Fibroblast of skin of abdomen (primary cell): ENCODE measurements at places on chromosomes 1 and 21.

GRCh38 chr21:46437511-46437910, 21.2 kb upstream of the DIP2A start:
- DNase-seq: no peak

- no peak for DNase-seq
Observed at GRCh38 chr1:234840843-234841242, 230.9 kb upstream of the IRF2BP2 start.

GRCh38 chr1:59266180-59266926, 30.5 kb upstream of the FGGY start:
- DNase-seq: no peak

DNA sequence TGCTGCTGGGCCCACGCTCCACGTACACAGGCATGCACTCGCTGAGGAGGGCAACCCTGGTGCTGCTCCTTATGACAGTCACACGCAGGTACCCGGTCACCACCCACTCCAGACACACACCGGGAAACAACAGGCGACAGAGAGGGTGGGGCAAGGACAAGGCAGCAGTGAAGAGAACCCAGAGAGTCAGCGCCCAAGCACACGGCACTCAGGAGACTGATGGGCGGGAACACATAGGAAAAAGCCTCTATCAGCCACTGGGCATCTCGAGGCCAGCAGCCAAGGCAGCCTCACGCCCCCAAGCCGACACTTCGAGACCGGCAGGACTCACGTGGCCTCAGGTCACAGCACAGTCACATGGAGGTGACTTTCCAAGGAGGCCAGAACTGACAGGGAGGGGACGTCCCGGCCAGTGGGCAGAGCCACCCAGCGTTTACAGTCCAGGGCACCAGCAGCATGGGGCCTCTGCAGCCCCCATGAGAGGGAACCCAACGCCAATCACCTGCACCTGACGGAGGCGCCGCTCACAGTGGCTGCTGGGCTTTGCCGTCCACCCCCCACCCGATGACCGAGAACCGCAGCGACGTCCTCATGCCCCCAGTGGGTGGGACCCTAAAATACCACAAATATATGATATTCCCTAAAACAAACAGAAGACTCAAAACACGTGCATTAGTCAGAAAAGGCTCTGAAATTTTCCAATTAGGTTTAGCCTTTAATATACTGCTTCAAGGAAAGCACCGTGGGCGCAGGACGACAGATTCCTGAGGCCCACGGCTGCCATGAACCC, 19.7 kb downstream of the PTTG1IP start:
- DNase-seq: no peak

DNA sequence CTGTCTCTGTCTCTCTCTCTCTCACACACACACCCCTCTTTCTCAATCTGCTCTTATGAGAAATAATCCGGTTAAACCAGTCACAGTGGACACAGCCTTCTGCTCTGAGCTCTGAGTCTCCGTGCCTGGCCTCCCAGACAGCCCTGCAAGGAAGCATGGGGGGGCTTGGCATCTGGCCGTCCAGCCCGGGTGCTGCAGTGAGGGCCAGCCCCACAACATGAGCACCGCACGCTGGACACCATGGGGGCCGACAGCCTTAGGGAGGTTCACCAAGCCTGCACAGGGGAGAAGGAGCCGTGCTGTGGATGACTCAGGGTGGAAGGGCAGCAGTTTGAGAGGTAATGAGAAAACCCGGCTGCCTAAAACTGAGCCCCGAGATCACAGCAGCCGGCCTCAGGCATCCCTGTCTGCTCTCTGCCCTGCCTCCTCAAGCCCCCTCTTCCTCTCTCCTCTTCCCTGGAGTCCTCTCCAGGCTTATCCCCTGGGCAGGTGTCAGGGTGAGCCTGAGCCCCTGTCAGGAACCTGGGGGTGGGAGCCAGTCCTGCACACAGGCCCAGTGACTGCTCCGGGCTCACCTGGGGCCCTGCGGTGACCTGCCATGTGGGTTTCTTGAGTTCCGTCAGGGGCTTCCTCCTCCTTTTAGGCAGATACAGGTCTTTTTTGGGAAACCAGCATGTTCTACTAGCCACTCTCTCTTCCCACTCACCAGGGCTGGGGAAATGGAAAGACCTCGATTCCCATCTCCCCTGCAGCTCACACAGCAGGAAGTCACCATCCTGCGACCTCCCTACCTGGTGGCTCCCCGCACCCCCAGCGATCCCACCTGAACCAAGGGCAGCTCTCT, 92.8 kb downstream of the ITPKB start:
- DNase-seq: no peak

DNA sequence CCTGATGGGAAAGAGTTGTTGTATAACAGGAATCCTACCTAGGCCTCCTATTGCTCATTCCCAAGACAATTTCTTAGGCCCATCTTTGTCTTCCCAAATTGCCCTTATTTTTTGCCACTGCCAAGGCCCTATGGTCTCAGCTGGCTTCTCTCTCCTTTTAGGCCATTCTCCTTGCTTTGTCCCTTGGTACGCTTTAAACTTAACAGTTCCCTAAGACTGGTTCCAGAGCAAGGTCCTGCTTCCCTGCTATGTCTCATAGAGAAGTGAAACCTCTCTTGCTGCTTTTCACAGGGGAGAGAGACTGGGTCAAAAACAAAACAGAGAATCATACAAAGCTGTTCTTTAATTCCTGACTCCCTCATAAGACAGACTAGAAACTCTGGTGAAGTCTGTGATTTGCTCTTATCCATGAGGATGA, 77.1 kb downstream of the XCL2 start:
- no peak for DNase-seq

- no peak for DNase-seq
Observed at GRCh38 chr1:51856745-51857144, 21.8 kb downstream of the NRDC start.

- no peak for DNase-seq
Observed at GRCh38 chr1:170806961-170807360, 128.4 kb upstream of the MROH9 start.

GRCh38 chr1:219292999-219293398, 119.3 kb downstream of the LYPLAL1 start:
- no peak for DNase-seq

- no peak for DNase-seq
Observed at GRCh38 chr1:211066781-211067384, 67.1 kb downstream of the KCNH1 start.

DNA sequence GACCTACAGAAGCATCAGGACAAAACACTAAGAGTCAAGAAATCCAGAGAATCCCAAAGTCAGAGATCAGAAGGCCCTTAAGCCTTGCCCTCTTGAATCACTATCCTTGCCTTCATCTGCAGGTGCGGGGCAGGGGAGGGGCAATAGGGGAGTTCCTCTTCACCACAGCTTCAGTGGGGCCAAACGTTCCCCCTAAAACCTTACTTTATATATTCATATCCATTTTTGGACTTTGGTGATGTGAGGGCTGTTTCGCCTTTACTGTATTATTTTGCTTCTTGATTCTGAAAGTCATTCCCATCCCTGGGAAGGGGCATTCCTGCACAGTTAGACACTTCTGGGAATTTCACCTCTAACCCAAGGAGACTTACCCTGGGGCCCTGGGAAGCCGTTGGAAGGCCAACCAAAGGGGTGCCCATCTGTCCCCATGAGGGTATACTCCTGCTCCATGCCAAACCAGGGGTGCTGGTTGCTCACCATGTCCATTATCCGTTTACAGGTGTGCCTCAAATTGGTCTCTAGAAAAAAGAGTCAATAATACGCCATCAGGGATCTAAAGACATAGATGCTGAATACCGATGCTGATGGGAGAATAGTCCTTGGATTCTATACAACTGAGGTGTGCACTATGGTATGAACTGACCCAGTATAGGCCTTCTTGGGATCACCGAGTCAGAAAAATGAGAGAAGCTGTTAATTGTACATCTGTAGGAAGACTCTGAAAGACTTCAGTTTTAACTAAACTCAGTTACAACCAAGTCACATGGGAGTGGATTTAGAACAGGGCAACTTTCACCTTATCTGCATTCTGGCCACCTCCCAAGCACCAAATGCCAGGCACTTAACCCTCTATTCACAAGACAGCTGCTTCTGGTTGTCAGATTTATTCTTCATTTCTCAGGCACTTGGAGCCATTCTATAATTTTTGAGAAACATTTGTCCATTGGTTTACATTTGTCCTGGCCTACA, 5.4 kb downstream of the GLUL start:
- no peak for DNase-seq

DNA sequence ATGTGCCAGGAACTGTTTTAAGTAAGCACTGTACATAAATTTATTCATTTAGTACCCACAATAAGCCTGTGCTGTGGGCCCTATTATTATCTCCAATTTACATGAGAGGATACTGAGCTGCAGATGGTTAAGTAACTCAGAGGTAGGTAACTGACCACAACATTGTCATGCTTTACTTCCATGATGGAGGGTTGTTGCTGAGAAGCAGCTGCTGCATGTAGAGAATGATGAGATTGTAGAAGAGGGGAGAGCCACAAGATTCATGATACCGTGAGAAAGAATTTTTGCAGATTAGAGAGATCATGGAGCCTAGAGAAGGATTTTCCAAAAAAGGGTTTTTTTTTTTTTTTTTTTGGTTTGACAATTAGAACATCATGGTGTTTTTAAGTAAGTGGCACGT, 313.1 kb downstream of the PTBP2 start:
- no peak for DNase-seq

DNA sequence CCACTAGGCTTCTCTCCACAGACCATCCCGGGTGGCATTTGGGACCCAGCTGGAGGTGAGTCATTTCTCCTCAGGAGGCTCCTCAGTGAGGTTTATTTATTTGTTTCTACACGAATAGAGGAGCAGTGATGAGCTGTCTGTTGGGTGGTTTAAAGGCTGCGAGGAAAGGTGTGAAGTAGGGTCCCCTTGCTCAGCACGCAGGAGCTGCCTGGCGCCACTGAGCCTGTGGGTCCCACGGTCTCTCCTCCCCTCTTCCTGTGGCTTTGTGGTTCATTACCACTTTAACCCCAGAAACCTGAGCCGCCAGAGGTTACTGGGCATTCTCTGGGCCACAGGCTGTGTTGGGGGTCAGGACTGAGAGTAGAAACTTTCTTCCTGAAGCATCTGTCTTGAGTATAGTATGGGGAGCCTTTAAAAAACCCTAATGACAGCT, 39.9 kb downstream of the IL6R start:
- peak; percentile 72 for DNase-seq

DNA sequence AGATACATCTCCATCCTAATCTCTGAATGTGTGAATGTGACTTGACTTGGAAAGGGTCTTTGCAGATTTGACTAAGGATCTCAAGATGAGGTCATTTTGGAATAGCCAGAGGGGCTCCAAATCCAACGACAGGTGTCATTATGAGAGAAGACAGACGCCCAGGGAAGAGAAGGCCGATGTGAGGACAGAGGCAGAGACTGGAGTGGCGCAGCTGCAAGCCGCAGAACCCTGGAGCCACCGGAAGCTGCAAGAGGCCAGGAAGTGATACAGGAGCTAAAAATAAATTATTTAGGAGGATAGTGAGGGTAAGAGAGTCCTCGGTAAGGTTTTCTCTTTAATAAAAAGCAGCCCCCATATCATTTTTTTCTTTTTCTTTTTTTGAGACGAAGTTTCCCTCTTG, 9.7 kb upstream of the AADACL4 start:
- no peak for DNase-seq

DNA sequence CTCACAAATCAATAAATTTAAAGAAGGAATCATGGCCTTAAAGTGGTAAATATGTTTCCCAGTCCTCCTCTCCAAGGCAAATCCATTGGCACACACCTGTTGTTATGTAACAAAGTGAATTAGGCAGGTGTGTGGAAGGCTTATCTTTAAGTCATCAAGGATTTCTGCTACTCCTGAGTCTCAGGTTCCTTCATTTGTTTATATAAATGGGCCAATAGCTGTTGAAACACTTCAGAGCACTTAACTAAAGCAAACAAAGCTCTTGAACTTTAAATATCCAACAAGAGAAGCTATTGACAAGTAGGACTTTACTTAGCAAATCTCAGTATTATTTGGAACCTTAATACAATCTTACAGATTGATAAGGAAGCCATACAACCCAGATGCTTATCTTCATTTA, 99.3 kb upstream of the ESRRG start:
- no peak for DNase-seq

- peak; percentile 95 for DNase-seq
Observed at GRCh38 chr1:18956193-18957135, at the start of gene IFFO2. Gene IFFO2 (minus strand): TSS chr1:18956676. CDS start chr1:18956332, 344 bp downstream.

- no peak for DNase-seq
Observed at GRCh38 chr1:11395616-11396015, 83.3 kb upstream of the DISP3 start.

DNA sequence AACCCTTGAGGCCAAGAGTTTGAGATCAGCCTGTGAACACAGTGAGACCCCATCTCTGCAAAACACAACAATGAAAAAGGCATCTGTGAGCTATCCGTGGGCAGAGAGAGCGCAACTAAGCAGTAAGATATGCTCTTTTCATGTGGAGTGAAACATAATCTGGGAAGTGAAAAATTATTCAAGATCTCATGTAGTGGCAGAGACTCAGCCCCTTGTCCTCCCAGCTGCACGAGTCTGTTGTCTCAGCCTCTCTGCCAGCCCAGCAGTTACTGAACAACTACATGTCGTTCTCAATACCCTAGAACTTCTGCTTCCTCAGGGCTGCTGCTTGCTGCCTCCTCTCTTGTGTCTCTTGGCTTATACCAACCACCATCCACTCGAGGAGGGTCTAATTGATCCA, 61.3 kb upstream of the WDR26 start:
- no peak for DNase-seq

GRCh38 chr1:186518395-186518794, 57.5 kb upstream of the PDC start:
- no peak for DNase-seq

GRCh38 chr21:46616656-46617055, 11.8 kb upstream of the S100B start:
- DNase-seq: no peak

DNA sequence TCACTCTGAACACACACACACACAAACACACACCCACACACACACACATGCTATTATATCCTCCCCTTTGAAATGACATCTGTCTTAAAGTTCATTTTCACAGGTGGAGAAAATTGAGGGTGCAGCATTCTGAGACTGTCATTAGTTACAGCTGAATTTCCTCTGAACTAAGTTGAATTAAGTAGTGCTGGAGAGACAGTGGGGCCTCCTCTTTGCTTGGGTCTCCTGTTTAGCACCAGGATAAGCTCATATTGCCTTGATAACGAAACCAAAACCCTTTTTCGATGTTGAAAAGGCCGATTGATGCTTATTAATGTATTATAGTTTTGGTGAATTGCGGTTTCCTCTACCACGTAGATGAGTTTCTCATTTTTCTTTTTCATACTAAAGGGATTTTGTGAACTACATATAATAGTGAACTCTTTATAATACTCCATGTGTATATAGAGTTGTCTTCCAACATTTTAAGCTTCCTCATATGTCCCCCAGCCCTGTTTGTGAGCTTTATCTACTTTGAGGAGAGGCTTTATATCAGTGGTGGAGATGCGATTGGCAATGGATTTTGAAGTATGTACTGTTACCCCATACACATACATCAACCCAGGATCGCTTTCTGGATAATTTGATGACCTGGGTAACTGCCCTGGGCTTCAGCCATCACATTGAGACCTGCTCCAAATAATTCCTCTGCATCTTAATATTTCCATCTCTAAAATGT, 17.4 kb downstream of the DYNLT5 start:
- no peak for DNase-seq

GRCh38 chr1:5009376-5010065, 355.1 kb downstream of the AJAP1 start:
- no peak for DNase-seq

GRCh38 chr1:153353226-153353947, 4.3 kb upstream of the S100A9 start:
- DNase-seq: no peak

- DNase-seq: no peak
Observed at GRCh38 chr1:53454019-53454418, 5.2 kb upstream of the DMRTB1 start.

GRCh38 chr1:157448636-157449035, 103.7 kb downstream of the FCRL5 start:
- DNase-seq: no peak

- DNase-seq: peak; percentile 56
Observed at GRCh38 chr1:150799089-150799488, 9.0 kb downstream of the CTSK start.
